EL (cell line): ENCODE measurements at places on chromosomes 11 and 22.

GRCh38 chr11:106070606-106071005, 6.5 kb downstream of the KBTBD3 start:
- no peak for DNase-seq

DNA sequence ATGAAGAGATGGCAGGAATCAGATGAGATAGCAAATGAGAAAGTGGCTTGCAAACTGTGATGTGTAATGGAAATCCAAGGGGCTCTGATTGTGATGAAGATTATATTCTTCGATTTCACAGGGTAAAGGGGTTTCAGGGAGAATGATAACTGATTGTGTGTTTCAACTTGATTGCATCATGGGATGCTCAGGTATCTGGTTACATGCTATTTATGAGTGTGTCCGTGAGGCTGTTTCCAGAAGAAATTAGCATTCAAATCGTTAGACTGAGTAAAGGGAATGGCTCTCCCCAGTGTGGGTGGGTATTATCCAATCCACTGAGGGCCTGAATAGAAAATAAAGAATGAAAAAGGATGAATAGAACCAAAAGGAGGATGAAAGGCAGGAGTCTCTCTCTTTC, 278.7 kb upstream of the LARGE1 start:
- DNase-seq = no peak

DNA sequence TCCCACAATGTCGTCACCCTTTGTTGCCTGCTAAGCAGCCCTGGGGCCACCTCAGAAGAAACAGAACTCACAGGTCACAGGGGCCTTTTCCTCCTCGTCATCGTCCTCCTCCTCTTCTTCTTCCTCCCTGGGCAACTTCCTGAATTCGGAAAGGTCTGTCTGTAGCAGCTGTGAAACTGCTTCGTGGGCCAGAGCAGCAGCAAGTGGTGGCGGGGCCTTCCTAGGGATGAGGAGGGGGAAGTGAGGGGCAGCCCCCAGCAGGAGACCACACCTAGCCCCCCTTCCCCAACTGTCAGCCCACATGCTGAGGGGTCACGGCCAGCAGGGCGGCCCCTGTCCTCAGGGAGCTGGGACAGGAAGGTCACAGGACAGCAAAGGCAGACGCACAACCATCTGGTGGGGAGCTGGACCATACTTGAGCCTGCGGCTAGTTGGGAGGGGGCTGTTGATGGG, 13.2 kb downstream of the PPM1F start:
- DNase-seq = no peak

GRCh38 chr22:47047321-47048122, 285.1 kb downstream of the TBC1D22A start:
- DNase-seq = no peak

DNA sequence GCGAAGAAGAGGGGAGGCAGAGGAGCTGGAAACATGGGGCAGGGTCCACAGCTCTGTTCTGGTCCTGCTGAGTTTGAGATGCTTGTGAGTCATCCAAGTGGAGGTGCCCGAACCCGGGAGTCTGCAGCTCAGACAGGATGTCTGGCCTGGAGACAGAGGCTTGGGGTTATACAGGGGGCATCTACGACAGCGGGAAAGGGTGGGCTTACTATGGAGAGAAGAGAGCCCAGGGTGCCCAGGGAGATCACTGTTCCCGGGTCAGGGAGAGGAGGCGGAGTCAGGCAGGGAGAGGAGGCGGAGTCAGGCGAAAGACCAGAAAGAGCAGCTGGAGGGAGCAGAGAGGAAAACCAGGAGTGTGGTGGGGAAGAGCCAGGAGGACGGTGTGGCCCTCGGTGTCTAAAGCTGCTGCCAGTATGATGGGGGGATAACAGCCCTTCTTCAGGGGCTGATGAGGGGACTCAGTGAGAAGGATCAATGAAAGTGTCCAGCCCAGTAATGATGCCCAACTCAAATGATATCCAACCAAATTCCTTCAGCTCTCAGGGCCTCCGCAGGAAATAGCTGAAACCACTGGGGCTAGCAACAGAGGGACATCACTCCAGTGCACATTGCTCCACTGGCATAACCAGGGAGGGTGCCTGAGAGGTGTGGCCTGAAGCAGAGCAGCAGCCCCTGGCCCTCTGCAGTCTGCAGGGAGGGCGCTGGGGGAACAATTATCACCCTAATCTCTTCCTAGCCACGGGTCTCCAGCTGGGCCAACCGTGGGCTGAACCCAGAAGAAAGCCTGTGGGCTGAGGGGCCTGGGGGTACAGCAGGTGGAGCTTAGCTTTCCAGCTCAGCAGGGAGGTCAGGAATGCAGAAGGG, 2.6 kb upstream of the LTBP3 start:
- DNase-seq = peak; percentile 76

DNA sequence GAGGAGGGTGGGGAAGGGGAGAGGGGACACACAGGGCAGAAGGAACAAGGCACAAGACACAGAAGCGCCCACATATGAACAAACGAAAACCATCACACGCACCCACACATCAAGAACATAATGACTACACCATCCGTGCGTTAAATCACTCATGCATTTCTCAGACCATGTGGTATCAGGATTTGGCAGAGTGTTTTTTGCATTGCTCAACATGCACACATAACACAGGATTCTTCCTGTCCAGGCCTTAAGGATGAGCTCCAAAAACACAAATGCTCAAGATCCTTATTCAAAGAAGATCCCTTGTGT, 309.5 kb downstream of the CADM1 start:
- DNase-seq = no peak

- DNase-seq = no peak
Observed at GRCh38 chr11:113613619-113614018, 92.5 kb downstream of the TMPRSS5 start.

DNA sequence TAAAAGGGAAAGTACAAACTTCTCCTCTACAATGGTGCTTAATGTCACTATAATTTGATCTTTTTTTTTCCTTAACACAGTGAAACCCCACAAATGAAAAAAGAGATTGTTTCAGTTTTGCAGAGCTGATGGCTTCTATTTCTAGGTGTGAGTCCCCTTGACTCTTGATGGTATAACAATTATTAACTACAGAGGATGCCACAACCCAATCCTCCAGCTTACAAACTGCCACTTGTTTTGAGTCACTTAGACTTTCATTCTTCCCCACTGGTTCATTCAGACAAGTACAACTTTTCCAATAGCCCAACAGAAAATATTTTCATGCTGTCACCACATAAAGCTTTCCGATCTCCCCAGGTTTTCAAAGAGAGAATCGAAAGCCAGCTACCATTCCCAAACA, 812.2 kb downstream of the LRRC4C start:
- DNase-seq = no peak

GRCh38 chr11:108891143-108891542, 226.3 kb downstream of the DDX10 start:
- DNase-seq = no peak

- no peak for DNase-seq
Observed at GRCh38 chr11:8183111-8183510, 14.3 kb upstream of the RIC3 start.

GRCh38 chr11:96317985-96318384, 25.0 kb downstream of the MAML2 start:
- DNase-seq = no peak

DNA sequence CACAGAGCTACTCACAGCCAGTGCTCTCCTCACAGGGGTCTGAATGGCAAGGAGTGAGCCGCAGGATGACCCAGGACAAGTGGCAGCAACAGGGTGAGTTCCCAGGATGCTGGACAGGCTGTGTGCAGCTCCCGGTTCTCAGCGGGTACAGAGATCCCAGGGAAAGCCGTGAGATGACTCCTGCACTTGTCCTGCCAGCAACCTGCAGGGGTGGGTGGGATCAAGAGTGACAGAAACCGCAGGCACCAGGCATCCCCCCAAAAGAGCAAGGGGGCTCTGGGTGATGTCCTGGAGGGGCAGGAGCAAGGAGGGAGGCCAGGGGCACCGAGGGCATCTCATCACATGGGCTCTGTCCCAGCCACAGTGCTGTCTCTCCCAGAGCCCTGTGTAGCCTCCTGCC, 15.9 kb upstream of the PRODH start:
- no peak for DNase-seq

DNA sequence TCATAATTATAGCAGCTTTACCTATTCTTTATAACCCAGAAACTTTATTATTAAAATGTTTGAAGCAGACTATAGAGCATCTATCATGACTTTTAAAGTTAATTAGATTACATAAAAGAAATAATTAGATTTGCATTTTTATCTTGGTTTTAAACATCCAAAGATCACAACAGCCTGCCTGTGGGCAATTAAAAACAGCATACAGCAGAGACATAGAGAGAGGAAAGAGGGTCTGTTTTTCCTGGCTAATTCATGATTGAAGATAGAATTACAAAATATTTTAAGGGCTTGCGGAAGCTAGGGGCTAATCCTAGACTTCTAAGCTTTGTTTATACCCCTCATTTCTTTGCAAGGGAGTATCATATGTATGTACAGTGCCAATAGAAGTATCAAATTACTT, 178.1 kb downstream of the SOX6 start:
- no peak for DNase-seq

- no peak for DNase-seq
Observed at GRCh38 chr11:118217575-118217974, 7.2 kb downstream of the JAML start.

DNA sequence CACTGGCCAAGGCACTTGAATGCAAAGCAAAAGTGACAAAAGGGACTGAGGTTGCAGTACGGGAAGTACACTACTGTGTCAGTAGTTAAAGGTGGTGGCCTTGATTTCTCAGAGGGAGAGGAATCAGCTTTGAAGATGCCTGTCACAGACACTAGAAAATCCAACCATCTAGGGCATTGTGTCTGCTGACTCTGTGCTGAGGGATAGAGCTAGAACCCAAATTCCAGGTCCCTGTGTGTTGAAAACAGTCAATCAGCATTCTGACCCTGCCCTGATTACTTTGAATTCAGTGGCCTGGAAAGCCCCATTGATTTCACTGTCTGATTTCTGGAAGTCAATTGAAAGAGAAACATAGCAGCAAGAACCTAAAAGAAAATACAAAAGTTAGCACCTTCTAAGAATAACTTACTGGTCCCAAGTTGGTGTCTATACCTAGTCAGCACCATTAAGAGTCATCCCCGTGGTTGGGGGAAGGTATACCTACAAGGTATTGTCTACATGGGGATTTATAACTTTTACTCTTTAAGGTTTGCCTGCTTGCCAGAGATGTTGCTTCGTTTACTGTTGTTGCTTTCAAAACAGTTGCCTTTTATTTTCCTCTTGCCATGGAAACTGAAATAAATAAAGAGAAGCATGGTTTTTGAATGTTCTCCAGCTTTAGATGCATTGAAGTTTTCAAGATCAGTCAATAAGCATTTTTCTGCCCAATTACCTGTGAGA, 97.3 kb downstream of the PDHX start:
- no peak for DNase-seq

- DNase-seq = no peak
Observed at GRCh38 chr11:73233692-73234470, 15.8 kb downstream of the P2RY2 start.

- DNase-seq = peak; percentile 60
Observed at GRCh38 chr11:47983464-47984397, 3.4 kb downstream of the PTPRJ start.

GRCh38 chr11:94283678-94284077, 20.7 kb upstream of the IZUMO1R start:
- DNase-seq = no peak

DNA sequence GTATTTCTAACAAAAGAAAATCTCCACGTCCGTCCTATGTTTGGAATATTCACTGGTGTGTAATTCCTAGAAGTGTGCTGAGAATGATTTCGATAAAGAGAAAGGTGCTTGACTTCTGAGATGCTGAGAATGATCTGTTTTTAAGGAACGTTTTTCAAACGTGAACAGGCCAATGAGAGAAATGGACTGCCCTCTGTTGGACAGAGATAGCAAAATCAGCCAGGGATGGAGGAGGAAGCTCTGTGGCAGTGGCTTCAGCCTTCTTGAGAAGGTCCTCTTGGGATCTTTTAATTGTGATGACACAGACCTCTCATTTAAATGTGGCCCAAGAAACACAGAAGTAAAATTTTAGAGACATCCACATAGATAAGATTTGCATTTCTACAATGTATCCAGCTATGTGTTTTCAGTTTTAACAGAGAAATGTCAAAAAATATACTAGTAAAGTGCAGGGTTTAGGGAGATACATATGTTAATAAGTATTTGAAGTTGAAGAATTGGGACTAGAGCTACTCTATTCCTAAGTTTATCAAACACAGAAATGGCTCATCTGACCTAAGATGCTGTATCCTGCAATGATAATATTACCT, 84.0 kb upstream of the RCN1 start:
- peak; percentile 65 for DNase-seq

GRCh38 chr11:123527947-123528346, 97.9 kb downstream of the GRAMD1B start:
- no peak for DNase-seq

GRCh38 chr11:67352546-67353316, 615 bp downstream of the POLD4 start:
- peak; percentile 52 for DNase-seq

DNA sequence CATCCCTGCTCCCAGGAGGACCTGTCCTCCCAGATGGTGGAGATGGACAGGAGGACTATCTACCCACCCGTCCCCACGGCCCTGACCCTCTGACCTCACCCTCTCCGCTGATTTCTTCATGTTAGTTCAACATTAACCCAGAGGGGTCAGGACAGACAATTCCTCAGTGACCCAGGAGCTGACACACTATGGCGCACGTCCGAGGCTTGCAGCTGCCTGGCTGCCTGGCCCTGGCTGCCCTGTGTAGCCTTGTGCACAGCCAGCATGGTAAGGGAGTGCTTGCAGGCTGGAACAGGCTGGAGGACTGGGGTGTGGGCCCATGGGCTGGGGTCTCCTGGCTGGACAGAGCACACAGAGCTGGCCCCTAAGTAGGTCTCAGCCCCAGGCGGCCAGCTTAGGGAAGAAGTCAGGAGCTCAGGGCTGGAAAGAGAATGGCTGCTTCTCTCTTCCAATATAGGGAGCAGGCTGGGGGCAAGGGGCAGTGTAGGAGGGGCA, at the start of gene F2:
Gene F2, plus strand, starts transcription at position 166 of the 495 bp plus-strand sequence. Its CDS starts 23 bp downstream, at position 189.
- DNase-seq = no peak

- DNase-seq = no peak
Observed at GRCh38 chr11:77143405-77144020, 15.5 kb downstream of the MYO7A start.

- no peak for DNase-seq
Observed at GRCh38 chr11:8961401-8961800, 2.8 kb downstream of the TMEM9B start.

- DNase-seq = no peak
Observed at GRCh38 chr11:91698845-91699244, 525.8 kb upstream of the FAT3 start.

GRCh38 chr22:46638601-46639431, 18.6 kb downstream of the GRAMD4 start:
- no peak for DNase-seq

GRCh38 chr11:119907122-119907851, 178.3 kb upstream of the NECTIN1 start:
- no peak for DNase-seq
